ENCODE measurements at places on chromosomes 6 and 20.

DNA sequence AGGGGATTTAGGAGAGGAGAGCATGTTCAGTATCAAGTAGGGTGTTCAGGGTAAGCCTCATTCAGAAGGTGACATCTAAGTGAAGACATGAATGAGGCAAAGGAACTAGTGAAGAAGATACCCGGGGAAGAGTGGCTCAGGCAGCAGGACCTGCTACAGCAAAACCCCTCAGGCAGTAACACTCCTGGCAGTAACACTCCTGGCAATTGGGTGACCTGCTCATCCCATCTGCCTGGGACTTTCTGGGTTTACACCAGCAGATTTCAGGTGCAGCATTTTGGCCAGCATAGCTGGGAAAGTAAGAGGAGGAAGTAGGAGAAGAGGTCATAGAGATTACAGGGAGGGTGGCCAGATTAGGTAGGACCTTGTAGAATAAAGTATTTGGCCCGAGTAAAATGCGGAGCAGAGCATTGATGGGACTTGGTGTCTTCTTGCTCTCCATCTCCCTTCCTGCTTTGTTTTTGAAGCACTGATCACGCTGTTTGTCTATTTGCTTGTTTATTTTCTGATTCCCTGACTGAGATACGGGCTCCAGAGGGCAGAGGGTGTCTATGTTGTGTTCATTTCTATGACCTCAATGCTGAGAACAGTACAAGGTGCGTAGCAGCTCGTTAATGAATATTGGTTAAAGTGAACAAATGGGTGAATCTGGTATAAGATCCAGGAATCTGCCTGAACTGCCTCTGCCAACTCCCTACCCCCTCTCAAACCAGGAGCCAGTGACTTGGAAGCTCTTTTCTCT lies 88.3 kb downstream of the IYD start:
- no peak for DNase-seq

- no peak for DNase-seq
These were observed 51.5 kb upstream of the NXT1 start for GRCh38 chr20:23298926-23299672.

GRCh38 chr6:150902142-150902776 lies 36.8 kb downstream of the MTHFD1L start:
- no peak for DNase-seq

DNA sequence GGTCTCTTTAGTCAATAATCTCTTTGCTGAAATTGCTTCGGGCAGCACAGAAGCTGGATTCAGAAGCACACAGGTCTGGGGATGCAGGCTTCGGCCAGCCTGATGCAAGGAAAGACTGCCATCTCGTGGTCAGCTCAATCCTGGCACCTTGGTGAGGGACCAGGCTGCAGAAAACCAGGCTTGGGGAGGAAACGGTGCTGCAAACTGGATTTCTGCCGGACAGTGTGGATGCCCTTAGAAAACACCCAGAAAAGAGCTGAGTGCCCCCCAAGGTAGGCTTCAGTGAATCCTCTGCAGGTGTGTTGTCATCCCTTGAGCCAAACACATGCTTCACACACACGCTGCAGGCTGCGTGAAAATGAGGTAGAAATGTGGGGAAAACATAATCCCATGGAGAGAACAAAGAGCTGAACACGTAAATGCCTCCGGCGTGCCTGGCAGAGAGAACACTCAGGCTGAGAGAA lies 89.8 kb upstream of the PAX1 start:
- peak; percentile 81 for DNase-seq

- no peak for DNase-seq
These were observed 38.7 kb downstream of the MAP3K5 start for GRCh38 chr6:136753624-136754023.

DNA sequence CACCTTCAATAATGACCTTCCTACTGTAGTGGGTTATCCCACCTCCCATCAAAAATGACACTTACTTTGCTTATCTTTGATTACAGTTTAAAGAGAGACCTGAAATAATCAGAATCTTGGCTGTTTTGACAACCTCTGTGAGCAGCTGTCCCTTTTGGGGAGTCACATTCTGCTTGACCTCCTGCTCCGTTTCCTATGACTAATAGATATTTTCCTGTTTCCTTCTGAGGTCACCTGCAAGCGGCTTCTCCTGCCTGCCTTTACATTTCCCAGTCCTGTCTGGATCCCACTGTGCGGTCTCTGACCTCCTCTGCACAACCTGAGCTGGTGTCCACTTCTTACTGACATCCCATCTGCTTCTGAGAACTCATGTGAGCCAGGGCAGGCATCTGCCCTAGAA lies 54.2 kb downstream of the TRAM2 start:
- DNase-seq: no peak

DNA sequence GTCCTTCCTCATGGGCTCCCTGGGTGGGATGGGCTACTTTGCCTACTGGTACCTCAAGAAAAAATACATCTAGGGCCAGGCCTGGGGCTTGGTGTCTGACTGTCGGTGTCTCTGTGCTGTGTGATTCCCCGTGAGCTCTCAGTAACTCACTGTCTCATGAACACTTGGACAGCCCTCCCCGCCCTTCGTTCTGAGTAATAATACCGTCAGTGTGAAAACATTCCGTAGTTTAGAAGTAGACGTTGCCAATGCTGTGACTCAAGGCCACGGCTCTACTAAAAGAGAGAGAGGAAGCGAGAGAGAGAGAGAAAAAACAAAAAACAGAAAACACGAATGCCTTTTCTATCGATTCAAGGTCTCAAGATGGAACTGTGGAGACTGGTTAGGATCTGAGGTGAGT lies 31.8 kb downstream of the FITM2 start:
- DNase-seq: no peak

DNA sequence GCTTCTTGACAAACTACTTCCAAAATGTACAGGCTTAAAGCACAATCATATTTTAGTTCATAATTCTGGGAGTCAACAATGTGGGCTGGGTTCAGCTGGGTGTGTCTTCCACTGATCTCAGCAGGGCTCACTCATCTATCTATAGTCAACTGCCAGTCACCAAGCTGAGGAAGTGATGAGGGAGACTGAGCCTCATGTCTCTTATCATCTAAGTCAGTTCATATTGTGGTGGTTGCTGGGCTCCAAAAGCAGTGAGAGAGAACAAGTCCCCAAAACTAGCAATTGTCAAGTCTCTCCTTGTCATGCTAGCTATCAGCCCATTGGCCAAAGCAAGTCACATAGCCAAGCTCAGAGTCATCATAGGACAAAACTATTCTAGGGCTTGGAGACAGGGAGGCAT lies 465.9 kb upstream of the ARID1B start:
- no peak for DNase-seq

DNA sequence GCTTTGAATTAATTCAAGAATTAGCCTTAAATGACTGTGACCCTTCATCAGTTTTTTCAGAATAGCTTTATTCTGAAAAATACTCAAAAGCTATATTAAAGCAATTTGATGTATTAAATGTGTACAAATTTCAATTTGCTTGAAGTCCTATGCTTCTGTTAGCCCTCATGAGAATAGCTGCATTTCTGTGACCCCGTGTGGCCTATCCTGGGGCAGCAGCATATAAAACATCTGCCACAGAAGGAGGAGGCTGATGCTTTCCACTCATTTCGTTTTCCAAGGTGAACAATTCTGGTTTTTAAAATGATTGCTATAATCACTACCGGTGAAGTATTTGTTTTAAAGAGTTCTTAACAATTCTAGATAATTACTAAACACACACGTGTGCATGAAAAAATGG lies 360.3 kb downstream of the BTBD9 start:
- no peak for DNase-seq

- DNase-seq: no peak
These were observed 291.4 kb upstream of the RNF217 start for GRCh38 chr6:124670801-124671200.

- no peak for DNase-seq
These were observed 32.4 kb upstream of the KIF13A start for GRCh38 chr6:18019539-18020534.

- no peak for DNase-seq
These were observed 124.5 kb upstream of the SAMD5 start for GRCh38 chr6:147384029-147384428.

DNA sequence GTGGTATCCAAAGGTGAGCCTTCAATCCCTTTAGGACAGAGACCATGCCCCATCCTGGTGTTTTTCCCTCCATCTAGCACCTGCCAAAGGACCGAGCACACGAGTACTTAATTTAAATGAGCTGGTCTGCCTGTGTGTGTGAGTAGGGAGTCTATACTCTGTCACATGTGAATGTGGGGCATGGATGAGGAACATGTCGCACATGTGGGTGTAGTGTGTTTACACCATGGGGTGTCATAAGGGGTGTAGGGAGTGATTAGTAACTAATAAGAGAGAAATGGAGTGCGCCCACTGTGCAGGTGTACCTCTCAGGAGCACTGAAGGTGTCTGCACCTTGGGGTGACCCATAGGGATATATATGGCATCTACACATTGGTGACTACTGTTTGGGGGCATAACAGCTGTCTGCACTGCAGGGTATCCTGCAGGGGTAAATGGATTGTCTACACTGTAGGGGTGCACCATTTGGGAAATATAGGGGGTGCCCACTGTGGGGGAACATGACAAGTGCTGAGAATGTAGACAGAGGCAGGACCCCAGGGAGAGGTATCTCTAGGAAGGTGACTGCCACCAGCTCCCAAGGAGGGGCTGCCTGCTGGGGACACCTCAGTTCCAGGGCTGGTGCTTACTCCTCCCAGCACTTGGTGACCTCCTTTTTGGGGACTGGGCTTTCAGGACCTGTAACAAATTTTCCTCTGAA lies 53.5 kb downstream of the EBF4 start:
- no peak for DNase-seq

- DNase-seq: no peak
These were observed 845.4 kb downstream of the HACE1 start for GRCh38 chr6:104014163-104014959.

GRCh38 chr6:108407904-108408827 lies 113.3 kb downstream of the AFG1L start:
- no peak for DNase-seq

DNA sequence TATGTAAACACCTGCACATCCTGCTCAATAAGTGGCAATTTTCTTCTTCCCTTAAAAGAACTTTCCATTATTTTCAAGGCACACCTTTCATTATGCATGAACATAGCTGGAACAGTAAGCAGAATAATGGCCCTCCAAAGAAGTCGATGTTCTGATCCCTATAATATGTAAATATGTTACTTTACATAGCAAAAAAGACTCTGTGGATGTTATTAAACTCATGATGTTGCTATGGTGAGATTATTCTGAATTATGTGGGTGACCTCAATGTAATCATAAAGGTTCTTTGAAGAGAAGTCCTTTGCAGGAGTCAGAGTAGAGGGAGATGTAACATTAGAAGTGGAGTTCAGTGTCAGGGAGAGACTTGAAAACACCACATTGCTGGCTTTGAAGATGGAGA lies 299.9 kb upstream of the PLN start:
- no peak for DNase-seq

- DNase-seq: peak; percentile 89
These were observed 212.8 kb upstream of the PROKR2 start for GRCh38 chr20:5529331-5530148.

DNA sequence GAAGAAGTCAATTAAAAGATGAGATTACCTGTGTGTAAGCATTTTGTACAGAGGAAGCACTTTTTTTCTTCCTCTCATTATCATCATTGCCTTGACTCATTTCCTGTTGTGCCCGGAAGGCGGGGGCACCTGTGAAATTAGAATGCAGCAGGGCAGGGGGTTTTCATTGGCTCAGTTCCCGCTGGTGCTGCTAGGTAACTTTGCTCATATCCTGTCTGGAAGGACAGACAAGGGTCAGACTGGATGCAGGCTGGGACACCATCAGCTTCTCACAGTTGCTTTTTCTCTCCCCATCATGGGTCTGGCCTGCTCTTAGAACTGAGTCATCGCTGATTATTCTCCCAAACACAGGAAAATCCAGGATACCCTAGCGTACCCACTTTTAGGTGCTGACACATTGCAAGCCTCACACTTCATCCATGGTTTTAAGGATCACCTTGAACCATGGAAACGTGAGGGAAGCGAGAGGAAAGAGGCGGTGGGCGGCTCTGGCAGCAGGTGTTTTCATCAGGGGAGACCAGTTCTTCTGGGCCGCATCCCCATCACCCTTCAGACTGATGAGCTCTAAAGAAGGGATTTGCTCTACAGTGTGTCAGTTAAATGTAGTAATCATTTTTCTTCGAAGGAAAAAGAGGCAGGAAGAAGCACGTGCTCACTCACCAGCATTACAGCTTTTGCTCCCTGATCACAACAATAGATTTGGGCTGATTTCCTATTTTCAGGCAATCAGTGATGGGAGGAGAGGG lies 195.7 kb upstream of the SASH1 start:
- no peak for DNase-seq

DNA sequence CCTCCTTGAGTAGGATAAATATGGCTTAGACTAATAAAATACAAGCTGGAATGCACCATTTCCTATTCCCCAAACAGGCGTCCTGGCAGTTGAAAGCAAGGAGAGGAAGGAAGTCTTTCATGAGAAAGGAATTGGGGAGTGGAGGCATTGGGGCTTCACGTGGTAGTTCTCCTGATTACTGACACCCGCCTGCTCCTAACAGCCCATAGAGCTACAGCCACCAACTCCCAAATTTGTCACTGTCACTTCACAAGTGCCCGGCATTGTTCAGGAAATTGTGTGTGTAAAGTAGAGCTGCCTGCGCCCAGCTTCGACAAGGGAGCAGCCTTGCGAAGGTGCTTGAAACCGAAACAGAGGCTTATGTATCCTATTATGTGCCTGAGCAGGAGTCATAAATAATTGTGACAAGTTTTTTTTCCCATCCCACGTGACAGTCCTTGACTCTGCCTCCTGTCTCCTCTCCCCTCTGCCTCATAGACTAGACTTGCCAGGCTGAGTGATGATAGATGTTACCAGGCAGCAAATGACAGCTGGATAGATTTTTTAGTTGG lies 301.7 kb upstream of the ZFP64 start:
- DNase-seq: no peak

DNA sequence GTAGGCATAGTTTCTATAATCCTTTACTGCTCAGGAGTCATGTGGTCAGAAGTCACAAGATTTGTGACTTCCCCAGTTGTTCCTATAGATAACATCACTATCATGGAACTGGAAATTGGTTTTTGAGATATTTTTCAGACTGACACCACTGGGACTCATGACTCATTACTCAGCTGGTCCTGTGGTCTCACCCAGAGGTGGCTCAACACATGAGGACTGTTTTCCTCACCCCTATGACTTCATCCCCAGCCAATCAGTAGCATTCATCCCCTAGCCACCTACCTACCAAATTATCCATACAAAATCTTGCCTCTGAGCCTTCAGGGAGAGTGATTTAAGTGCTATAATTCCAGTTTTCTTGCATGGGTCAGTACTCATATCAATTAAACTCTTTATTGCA lies 1217.7 kb downstream of the EPHA7 start:
- DNase-seq: no peak

DNA sequence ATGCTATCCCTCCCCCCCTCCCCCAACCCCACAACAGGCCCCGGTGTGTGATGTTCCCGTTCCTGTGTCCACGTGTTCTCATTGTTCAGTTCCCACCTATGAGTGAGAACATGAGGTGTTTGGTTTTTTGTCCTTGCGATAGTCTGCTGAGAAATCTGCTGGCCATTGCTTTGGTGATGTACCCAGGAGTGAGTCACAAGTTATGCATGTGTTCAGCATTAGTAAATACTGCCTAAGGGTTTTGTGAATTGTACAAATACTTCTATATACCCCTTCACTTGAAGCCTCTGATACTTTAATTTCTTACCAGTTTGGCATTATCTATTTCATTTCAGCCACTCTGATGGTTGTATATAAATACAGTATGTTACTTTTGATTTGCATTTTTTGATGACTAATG lies 711.3 kb upstream of the GJE1 start:
- DNase-seq: no peak

Measured in WTC11 (cell line).